Posterior vena cava (tissue), 2 donors: ENCODE measurements at places on chromosomes 11 and 22.
A peak's percentile ranks its signal among the peaks of the same experiment; 100 is the strongest.

DNA sequence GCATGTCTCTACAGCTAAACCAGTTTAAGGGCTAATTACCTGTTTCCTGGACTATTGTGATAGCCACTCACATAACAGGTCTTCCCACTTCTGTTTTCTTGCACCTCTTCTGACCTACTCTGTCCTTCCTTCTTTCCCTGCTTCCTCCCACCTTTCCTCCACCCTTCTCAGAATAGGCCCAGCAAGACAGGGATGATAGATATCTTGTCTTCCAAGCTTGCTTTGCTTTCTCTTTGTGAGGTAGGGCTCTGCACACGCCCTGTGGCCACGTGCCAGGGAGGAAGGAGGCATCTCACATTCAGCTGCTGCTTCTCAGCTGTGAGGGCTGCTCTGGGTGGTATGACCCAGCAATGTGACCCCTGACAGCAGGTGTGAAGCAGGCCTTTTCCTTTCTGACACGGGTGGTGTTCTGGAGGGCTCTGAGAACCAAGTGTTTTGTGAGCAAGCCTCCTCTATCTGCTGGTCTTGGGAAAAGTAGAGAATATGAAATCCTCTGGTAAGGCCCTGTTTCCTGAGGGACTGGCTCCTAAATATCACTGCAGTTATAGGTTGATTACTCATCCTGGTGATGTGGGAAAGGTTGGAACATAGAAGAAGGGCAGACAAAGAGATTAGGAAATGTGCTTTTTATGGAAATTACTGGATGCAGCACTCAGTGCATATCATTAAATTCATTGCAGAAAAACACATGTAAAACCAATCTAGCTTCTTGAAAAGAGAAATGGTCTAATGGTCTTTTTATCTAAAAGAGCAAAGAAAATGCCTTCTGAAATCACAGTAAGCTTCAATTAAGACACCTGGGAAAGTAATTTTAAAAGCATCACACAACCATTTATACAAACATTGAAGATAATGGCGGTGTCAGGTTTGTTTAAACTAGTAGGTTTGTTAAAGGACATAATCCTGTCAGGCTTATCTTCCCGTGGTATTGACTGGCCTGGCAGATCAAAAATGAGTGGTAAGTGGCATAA is 8.5 kb downstream of the AMOTL1 start:
- DNase-seq: peak; percentile 78

DNA sequence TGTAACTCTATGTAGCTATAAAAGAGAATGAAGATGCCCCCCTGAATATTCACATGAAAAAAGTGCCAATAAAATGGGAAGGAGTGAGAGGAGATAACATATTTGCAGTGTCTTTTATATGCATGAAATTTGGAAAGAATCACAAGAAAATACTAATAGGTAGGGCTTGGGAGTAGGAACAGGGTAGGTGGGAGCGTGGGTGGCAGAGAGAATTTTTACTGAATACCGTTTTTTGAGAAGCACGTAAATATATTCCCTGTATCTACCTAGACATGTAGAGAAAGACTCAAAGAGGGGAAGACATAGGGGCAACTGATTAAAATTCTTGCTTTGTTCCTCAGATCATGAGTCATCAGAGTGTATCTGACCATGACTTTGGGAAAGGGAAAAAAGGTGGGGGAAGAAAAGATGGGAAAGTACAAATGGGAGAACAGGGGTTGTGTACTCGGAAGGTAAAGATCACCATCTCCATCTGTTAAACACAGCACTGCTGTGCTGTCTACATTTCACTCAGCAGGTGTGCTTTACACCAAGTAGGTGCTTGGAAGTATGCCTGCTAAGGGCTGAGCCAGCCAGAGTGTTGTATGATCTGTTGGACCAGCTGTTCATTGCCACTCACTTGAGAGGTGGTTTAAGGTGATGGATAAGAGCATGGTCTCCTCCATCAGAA is 16.0 kb downstream of the PRR5L start:
- DNase-seq: no peak

DNA sequence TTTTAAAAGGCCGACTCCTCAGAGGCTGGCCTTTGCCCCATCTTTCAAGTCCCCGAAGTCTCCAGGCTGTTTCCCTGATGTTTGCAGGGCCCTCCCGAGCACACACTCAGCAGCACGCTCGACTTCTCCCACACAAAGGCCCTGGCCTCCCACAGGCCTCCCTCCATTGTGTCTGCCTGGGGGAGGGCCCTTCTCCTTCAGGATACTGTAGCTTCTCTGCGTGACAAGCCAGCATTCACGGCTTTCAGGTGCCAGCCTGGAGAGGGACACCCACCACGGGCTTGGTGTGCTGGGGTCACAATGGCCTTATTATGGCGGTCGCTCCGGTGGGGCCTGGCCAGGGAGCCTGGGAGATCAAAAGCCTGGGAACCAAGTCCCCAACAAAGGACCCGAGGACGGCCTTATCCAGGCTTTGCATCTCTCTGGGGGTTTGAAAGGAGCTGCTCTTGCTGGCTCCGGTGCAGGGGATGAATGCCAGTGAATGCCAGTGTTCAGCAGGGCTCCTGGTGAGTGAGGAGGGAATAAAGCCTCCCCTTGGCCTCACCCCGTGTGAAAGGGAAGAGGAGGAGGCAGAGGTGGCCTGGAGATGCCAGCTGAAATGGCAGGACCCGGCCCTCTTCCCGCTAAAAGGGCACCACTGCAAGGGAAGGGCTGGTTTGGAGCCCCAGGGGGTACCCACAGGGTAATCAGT is 55.0 kb downstream of the TRAF6 start:
- no peak for DNase-seq

- peak; percentile 93 for DNase-seq
These were observed 1.1 kb downstream of the SLC43A3 start for GRCh38 chr11:57425565-57426438.

GRCh38 chr11:117203069-117203407 is 3.9 kb downstream of the TAGLN start:
- DNase-seq: no peak
